ENCODE measurements at places on chromosomes 16 and 17. TPM values are rescaled to one million over a fixed set of nuclear protein-coding genes. Genes with fewer than 3 reads are reported as not detected.

DNA sequence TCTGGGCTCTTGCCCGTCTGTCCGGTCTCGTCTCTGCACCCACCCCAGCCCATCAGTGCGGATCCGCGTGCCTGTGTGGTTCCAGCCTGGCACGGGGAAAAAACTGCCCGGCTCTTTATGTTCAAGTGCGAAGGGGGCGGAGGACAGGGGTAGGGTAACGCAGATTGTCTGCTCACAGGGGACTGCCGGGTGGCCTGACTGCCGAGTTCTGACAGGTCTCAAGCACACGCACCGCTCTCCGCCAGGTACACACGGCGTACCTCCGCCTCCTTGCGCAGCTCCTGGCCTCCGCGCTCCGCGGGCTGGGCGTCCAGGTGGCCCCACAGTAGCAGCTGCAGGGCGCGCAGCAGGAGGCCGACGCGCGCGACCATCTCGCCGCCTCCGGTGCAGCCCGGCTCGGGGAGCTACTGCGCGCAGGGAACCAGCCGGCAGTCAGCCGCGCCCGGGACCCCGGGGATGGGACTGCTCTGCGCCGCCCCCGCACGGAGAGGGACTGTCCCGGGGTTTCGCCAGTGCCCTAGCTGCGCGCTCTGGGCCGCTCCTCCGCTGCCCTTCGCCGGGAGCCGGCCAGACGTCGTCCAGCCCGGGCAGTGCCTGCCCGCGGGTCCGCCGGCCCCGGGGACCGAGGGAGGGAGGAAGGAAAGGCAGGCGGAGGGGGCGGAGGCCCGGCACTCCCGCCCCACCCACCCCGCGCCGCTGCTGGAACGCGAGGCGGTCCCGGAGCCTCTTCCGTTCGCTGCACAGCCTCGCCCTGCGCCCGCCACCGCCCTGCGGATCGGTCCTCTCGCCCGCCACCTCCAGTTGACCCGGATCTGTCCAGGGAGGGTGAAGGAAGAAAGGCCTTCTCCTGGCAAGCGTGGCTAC is at the start of gene MMP28:
Gene MMP28, minus strand, starts transcription at position 635 of the 864 bp plus-strand sequence. Its CDS starts 264 bp downstream, at position 371.
- DNase-seq: no peak
- H3K36me3 ChIP-seq: no peaks in the 10 kb centered on the region
- H3K4me3 ChIP-seq: peak within 1 kb of the TSS; percentile 63
- no peak within 1 kb of the TSS for H3K27ac ChIP-seq
- H3K4me1 ChIP-seq: peaks cover 6% of the 10 kb centered on the region

Gene SCNN1G
- total RNA-seq: 0.99 TPM

DNA sequence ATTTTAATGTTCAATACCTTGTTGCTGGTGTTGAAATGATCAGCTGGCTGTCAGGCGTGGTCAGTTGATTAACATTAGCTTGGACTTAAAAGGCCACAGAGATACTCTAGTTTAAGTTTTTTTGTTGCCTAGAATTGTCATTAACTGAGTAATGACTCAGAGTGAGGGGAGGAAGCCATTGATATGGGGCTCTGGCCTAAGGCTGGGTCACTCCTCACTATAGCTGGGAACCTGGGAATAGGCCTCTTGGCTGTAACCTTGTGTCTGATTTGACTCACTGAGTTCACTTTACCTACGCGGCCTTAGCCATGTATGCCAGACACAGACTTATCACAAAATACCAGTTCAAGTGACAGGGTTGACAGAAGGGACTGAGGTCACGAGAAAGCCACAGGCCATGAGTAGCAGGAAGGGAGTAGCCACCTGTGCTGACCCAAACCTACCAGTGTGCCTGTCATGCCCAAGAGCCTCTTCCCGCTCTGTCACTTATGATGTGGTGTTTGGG is 37.9 kb upstream of the ADCY7 start:
- peaks cover 17% of the 10 kb centered on the region for H3K36me3 ChIP-seq
- no peak for DNase-seq
- no peak overlapping the region for H3K4me3 ChIP-seq
- H3K27ac ChIP-seq: no peak overlapping the region
- H3K4me1 ChIP-seq: no peaks in the 10 kb centered on the region
- H3K27me3 ChIP-seq: no peaks in the 10 kb centered on the region

Gene HS3ST3B1
- 14.4 TPM for total RNA-seq

Gene PRSS22
- 4.4 TPM for total RNA-seq

Gene SLC16A11
- 0.67 TPM for total RNA-seq

- no peaks in the 10 kb centered on the region for H3K4me1 ChIP-seq
- no peak overlapping the region for H3K4me3 ChIP-seq
- H3K36me3 ChIP-seq: no peaks in the 10 kb centered on the region
- H3K27me3 ChIP-seq: no peaks in the 10 kb centered on the region
- no peak overlapping the region for H3K27ac ChIP-seq
- DNase-seq: no peak
These were observed 839.6 kb upstream of the GOT2 start for GRCh38 chr16:59573528-59574271.

DNA sequence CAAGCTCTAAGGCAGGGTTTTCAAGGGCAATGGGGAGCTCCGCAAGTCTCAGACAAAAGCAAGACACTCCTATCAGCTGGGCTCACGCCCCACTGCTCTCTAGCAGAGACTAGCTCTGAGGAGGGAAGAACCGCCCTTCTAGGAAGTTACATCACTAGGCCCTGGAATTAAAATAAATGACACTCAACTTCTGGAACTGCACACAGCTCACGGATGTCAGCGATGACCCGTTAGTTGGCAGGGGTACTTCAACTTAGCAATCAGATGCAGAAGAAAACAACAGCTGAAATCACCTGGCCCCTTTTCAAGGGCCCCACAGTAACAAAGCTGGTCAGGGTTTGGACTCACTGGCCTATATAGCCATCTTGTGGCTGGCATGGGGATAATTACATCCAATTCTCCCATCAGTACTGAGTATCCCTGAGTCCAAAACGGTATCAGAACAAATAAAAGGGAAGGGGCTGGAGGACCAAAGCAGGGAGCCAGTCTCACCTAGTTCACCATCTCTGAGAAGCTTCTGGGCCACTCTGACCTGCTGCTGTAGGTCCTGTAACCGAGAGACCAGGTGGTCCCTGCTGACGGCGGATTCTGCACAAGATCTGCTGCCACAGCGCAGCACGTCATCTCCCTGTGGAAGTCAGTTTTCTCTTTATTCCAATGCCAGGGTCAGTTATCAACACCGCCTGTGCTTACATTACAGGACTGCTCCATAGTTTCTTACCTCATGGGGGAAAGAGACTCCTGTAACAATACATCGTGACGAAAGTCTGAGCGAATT is 22.2 kb downstream of the SERPINF1 start:
- H3K4me1 ChIP-seq: no peaks in the 10 kb centered on the region
- no peak overlapping the region for H3K4me3 ChIP-seq
- no peak for DNase-seq
- no peaks in the 10 kb centered on the region for H3K27me3 ChIP-seq

GRCh38 chr16:77066896-77067496 is 124.0 kb upstream of the MON1B start:
- no peak overlapping the region for H3K27ac ChIP-seq
- H3K4me3 ChIP-seq: no peak overlapping the region
- no peak for DNase-seq
- peaks cover 17% of the 10 kb centered on the region for H3K4me1 ChIP-seq
- no peaks in the 10 kb centered on the region for H3K36me3 ChIP-seq

- H3K27ac ChIP-seq: no peak overlapping the region
- H3K4me1 ChIP-seq: no peaks in the 10 kb centered on the region
- H3K27me3 ChIP-seq: no peaks in the 10 kb centered on the region
These were observed 13.9 kb downstream of the HAGH start for GRCh38 chr16:1812732-1813163.

Gene CCL4
- not detected for total RNA-seq

DNA sequence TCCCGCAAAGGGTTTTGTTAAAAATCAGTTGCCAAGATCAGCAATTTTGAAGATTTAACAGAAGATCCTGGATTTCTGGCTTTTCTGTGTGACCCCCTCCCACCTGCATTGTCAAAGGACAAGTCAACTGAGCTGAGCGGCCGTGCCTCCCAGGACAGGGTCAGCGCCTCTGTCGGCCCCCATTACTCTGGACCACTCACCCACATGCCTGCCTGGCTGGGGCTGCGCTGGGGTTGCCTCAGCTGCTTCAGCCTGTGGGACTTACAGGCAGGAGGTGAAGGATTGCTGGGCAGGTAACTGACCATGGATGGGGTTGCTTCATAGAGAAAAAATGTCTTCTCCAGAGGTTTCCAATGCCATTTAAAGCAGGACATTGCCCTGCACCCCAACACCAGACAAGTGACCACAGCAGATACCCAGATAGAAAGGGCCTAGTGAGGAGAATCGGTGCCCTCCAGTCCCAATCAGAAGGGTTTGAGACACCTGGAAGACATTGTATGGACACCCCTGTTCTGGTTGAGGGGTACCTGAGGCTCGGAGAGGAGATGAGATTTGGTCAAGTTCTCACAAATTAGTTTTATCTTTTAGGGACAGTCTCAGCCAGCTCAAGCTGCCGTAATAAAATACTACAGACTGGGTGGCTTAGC is 52.8 kb downstream of the SNX20 start:
- DNase-seq: no peak
- H3K4me3 ChIP-seq: no peak overlapping the region
- H3K27me3 ChIP-seq: no peaks in the 10 kb centered on the region
- H3K36me3 ChIP-seq: no peaks in the 10 kb centered on the region
- H3K27ac ChIP-seq: no peak overlapping the region

Gene TERF2IP
- total RNA-seq: 14.4 TPM

- H3K27me3 ChIP-seq: peaks cover 19% of the 10 kb centered on the region
- no peaks in the 10 kb centered on the region for H3K36me3 ChIP-seq
- H3K4me1 ChIP-seq: no peaks in the 10 kb centered on the region
- DNase-seq: no peak
- no peak overlapping the region for H3K27ac ChIP-seq
These were observed 1.0 kb downstream of the MYO15B start for GRCh38 chr17:75588596-75589011.

Gene ZNF385C
- 3.9 TPM for total RNA-seq

- DNase-seq: no peak
- H3K27me3 ChIP-seq: no peaks in the 10 kb centered on the region
- no peaks in the 10 kb centered on the region for H3K36me3 ChIP-seq
- H3K4me3 ChIP-seq: no peak overlapping the region
- no peak overlapping the region for H3K27ac ChIP-seq
- H3K4me1 ChIP-seq: no peaks in the 10 kb centered on the region
These were observed 9.3 kb upstream of the MAF start for GRCh38 chr16:79609861-79610260.

All from H1 (cell line).